AG04450 (cell line): ENCODE measurements at places on chromosomes 11 and 22. TPM values are rescaled to one million over a fixed set of nuclear protein-coding genes. Genes with fewer than 3 reads are reported as not detected.

The ZNF74 gene
- polyA plus RNA-seq = 8.4 and 8.8 TPM in 2 replicates

The SLC22A12 gene
- polyA plus RNA-seq = not detected in 2 replicates

The MMP12 gene
- polyA plus RNA-seq = not detected in 2 replicates

The TBX10 gene
- not detected in 2 replicates for polyA plus RNA-seq

The GLB1L2 gene
- polyA plus RNA-seq = 0.11 and 0.12 TPM in 2 replicates

The SLC15A3 gene
- 4.8 and 9.1 TPM in 2 replicates for polyA plus RNA-seq

The POTEH gene
- polyA plus RNA-seq = not detected in 2 replicates

The LARGE2 gene
- polyA plus RNA-seq = not detected in 2 replicates

GRCh38 chr22:48224332-48224731 is 1461.9 kb downstream of the TBC1D22A start:
- DNase-seq = no peak

DNA sequence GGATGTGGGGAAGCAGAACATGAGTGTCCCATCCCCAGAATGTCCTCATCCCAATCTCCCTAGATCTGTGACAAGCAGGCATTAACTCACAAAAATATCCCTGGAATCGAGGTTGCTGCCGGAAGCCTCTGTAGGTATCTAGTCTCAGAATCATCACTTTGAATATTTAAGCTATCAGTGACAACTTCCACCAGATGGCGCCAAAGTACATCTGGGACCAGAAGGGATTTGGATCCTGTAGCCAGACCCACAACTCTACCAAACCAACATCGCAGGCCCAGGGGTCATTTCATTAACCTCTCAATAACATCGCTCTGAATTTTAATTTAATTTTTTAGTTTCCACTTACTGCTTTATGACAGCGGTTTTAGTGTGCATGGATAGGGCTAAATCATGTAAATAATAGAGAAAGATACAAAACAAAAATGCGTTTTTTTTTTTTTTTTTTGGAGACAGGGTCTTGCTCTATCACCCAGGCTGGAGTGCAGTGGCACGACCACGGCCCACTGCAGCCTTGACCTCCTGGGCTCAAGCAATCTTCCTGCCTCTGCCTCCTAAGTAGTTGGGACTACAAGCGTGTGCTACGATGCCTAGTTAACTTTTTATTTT is 1.1 kb upstream of the EXT2 start:
- DNase-seq = peak; percentile 63

DNA sequence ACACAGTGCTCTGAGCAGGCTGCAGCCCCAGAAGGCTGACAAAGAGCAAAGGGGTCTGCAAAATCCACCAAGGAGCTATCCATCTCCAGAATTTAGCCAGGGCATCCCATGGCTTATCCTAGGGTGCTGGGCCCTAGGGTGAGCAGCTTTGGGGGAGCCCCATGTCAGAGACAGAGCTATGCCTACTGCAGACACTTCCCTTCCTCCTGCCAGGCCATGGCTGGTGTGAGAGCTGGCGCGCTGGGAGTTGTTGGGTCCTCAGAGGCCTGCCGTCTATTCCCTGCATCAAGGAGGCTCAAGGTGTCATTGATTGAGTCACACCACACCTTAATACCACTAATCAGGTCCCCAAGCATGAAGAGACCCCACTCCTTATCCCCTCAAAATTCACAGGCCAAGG is 85.3 kb upstream of the TP53I11 start:
- DNase-seq = no peak

- DNase-seq = no peak
Measured at GRCh38 chr11:74354036-74354435, 42.6 kb upstream of the P4HA3 start.

DNA sequence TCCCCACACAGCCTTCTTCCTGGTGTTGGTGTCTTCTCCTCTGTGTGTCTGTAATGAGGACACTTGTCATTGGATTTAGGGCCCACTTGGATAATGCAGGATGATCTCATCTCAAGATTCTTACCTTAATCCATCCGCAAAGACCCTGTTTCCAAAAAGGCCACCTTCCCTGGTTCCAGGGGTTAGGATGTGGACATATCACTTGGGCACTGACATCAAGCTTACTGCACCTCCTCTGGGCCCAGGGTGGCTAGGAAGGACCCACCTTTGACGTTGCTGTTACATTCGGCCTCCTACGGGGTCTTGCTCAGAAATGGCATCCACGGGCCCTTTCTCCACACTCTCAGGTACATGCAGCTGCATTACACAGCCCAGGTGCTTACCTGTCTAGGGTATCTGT is 535.9 kb downstream of the BRD1 start:
- no peak for DNase-seq

DNA sequence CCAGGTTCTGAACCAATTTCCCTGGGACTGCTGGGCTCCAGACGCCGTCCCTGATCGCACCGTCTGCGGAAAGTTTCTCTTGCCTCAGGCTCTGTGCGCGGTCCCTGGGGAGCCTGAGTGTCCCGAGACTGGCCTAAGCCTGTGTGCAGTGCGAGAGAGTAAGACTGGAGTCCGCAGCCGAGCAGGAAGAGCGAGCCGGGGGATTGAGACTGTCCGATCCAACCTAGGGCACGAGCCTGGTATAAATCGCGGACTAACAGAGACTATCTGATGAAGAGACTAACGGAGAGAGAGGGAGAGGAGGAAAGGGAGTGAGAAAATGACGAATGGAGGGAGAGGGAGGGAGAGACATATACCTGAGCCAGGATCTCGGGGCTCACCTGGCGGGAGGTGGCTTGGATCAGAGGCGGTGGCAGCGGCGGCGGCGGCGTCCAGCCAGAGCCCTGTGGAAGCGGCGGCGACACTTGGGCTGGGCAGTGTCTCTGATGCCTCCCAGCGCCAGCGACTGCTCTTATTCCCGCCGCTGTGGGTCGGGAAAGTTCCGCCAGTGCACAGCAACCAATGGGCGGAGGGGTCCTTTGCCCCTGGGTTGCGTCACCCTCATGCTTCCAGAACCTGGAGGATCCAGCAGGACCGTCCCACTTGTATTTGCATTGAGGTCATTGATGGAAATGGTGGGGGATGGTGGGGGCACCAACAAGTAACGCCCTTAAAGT is at the start of gene CALCA:
TSS of gene CALCA (minus strand) at position 487 of the 716 bp plus-strand sequence. CDS start 1,159 bp downstream, outside the sequence.
- DNase-seq = no peak

DNA sequence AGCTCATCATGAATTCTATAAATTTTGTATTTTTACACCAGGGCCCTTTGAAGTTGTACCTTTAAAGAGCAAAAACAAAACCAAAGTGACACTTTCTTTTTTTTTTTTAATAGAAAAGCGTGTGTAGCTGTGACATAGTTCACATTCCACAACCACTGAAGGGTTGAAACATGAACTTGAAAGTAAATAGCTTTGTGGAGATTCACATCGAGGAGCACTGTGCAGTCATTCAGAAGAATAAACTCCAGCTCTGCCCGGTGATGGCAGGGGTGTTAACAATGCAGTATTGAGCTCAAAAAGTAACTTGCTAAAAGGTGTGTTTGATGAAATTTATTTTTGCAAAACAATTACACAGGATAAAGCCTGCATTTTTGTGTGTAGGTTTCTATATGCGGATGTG is 1166.2 kb downstream of the TBC1D22A start:
- no peak for DNase-seq

DNA sequence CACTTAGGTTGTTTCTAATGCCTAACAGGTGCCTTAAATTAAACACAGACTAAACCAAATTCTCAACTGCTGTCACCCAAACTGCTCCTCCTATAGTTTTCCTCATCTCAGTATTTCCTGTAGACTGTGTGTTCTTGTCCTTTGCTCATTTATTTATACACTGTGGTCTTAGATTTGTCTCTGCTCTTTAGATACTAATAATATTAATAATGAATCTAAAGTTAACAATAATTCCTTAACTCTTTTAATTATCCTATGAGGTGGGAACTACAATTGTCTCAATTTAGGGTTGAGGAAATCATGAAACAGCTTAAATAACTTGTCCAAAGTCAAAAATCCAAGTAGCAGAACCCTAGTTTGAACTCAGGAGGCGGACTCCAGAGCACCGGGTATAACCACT is 43.9 kb upstream of the YPEL1 start:
- no peak for DNase-seq

DNA sequence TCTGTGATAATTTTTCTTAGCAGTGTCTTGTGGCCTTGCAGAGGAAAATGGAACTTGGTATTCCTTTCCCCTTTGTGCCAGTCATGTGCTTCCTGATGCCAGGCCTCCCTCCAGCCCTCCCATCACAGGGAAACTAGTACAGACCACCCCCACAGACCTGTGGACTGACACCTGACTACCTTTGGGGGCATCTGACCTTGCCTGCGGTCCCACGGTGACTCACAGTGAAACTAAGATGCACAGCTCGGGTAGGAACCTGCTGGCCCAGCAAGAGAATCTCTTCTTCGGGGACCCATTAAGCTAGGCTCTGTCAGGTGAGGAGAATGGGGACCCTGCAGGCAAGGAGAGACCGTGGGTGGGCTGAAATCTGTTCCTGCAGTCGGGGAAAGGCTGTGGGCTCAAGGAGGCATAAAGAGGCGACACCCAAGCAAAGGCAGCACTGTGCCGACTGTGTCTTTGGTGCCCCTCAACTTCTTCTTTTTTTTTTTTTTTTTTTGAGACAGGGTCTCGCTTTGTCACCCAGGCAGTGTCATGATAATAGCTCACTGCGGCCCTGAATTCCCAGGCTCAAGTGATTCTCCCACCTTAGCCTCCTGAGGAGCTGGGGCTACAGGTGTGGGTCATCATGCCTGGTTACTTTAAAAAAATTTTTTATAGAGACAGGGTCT is 20.8 kb upstream of the PEX26 start:
- DNase-seq = no peak

GRCh38 chr11:41878095-41878494 is 418.6 kb upstream of the LRRC4C start:
- no peak for DNase-seq

GRCh38 chr11:71490731-71491390 is 36.2 kb upstream of the KRTAP5-7 start:
- no peak for DNase-seq
